Stimulated activated CD8-positive, alpha-beta memory T cell treated with anti-CD3 and anti-CD28 coated beads, Interleukin-2, amount 100 ng/mL, for 48 hours (primary cell): ENCODE measurements at places on chromosomes 16 and 17.

DNA sequence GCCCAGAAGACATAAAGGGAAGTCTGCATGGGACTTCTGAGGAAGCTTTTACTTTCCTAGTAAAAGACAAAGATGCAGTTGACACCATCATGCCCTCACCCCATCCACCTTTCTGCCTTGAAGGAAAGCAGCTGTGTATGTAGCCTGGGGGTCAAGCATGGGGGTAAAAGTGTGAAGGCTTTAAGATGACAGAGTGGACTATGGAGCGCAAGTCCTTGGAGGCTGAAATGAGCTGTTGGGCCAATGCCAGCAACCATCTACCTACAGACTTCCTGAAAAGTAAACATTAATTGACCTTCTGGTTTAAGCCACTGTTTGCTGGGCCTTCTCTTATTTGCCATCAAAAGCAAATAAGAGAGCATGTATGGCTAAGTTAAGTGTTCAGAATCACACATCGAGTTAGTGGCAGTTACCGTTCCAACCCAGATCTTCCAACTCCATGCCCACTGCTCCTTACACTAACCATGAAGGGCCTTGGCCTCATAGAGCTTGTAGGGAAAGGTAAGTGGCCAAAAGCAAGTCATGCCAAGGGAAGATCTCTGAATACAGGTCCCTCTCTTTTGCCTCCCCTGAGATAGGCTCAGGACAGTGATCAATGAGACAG is 30.0 kb downstream of the SLC13A5 start:
- DNase-seq = no peak

DNA sequence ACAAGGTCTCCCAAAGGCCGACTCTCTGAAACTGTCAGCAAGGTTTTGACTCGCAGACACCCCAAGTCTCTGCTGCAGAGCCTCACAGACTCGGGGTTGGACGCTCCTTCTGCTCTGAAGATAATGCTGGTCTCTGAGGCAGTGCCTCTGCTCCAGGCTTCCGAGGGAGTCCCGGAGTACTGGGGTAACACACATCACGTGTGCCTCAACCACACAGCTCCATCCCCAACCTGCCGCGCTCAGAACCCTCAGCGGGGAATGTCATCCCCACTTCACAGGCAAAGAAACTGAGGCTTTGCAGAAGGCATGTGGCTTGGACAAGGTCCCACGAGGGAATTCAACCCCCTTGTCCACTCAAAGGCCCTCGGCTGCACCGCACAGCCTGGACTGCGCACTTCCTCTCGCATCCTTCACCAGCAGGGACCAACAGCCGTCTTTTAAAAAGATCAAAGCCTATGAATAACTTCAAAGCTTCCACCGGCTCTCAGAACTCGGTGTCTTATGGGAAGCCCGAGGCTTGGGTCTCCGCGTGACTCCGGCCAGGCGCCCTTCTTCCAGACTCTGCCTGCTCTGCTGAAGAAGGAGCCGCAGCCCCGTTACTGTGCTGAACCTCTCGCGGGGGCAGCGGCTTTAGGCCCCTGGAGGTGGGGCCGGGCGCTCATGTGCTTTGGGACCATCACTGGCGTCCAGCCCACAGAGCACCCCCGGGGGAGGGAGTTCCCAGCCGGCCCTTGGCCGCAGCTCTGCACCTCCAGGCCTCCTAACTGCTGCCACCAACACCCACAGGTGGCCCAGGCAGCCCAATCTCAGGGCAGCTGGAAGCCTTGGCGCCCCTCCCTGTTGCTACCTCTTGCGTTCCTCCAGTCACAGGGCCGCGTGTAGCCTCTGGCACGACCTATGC is 2.2 kb downstream of the TMEM204 start:
- DNase-seq = no peak

DNA sequence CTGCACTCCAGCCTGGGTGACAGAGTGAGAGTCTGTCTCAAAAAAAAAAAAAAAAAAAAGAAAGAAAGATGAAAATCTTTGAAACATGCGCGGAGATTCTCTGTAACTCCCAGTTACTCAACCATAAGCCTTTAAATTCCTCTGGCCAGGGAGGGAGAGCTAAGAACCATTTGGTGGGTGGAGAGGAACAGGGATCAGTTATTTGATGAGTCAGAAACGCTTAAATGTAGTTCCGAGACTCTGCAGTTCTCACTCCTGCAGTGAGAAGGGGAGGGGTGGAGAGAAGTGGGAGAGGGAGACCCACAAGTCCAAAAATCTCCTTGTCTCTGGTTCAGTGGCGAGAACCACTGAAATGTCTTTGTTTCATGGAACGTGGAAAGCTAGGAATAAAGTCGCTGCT is 266.7 kb downstream of the SOX9 start:
- DNase-seq = no peak

DNA sequence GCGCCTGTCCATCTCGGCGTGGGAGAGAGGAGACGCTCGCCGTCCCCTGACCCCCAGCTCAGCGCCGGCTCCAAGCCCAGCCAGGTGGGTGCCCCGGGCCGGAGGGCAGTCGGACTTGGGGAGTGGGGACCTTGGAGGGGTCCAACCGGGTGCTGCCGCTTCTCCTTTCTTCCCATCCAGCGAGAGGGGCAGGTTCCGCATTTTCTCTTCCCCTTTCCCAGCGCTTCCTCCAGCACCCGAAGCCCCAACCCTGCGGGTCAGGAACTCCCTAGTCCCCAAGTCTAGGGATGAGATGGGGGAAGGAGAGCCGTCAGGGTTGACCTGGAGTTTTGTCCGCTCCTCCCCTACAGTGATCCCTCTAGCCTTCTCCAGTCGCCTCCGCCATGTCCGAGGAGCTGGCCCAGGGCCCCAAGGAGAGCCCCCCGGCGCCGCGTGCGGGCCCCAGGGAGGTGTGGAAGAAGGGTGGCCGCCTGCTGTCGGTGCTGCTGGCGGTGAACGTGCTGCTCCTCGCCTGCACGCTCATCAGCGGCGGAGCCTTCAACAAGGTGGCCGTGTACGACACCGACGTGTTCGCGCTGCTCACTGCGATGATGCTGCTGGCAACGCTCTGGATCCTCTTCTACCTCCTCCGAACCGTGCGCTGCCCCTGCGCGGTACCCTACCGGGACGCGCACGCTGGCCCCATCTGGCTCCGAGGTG is at the start of gene OTOP2:
Gene OTOP2 (plus strand): TSS at position 24 of the 699 bp plus-strand sequence. CDS start 360 bp downstream, at position 384.
- no peak for DNase-seq

DNA sequence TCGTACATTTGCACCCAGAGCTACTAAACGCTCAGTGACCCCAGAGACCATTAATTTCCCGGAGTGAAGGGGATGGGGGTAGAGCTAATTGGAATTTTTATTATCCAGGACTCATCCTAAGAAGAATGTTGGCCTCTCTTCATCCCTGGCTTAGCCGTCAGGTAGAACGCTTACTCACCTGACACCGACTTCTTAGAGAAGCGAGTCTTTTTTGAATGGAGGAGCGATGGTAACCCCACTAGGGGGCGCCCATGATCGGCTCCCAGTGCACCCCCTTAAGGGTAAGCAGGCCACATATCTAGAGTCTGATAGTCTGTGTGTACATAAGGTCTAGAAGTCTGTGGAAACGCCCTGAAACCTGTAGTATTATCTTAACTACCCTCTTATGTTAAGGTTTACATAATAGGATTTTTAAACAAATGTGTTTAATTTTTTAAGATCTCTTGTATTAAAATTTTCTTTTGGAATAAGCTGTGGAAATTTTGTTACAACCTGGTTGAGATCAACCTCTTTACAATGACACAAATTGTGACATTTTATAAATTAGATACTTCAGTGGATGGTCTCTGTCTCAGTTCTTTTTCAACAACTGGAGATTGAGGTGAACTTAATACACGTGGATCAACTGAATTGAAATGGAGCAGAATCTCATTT is 229.8 kb downstream of the CPPED1 start:
- peak; percentile 74 for DNase-seq

GRCh38 chr17:807523-808294 is 25.6 kb downstream of the MRM3 start:
- DNase-seq = no peak

DNA sequence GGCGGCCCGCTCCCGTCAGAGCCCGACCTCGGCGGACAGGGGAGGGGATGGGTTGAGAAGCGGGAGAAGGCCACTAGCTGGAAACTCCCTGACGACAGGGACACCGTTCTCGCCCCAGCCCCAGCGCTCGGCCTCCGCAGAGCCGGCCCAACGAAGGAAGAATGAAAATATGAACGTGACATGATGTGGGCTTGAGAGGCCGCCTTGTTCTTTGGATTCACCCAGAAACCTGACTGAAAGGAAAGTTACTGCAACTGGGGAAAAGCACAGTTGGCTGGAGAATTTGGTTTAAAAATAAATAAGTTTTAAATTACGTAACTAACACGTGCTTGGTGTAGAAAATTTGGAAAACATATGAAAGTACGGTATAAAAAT is 21.1 kb downstream of the NPTX1 start:
- DNase-seq = peak; percentile 23

- DNase-seq = no peak
These were observed 10.8 kb downstream of the GSG1L2 start for GRCh38 chr17:9811086-9811485.

- no peak for DNase-seq
These were observed 6.0 kb upstream of the RSKR start for GRCh38 chr17:28620010-28620409.

GRCh38 chr17:45342871-45343526 is 26.2 kb upstream of the MAP3K14 start:
- DNase-seq = no peak

- no peak for DNase-seq
These were observed 398.2 kb downstream of the SOX9 start for GRCh38 chr17:72518753-72519597.

DNA sequence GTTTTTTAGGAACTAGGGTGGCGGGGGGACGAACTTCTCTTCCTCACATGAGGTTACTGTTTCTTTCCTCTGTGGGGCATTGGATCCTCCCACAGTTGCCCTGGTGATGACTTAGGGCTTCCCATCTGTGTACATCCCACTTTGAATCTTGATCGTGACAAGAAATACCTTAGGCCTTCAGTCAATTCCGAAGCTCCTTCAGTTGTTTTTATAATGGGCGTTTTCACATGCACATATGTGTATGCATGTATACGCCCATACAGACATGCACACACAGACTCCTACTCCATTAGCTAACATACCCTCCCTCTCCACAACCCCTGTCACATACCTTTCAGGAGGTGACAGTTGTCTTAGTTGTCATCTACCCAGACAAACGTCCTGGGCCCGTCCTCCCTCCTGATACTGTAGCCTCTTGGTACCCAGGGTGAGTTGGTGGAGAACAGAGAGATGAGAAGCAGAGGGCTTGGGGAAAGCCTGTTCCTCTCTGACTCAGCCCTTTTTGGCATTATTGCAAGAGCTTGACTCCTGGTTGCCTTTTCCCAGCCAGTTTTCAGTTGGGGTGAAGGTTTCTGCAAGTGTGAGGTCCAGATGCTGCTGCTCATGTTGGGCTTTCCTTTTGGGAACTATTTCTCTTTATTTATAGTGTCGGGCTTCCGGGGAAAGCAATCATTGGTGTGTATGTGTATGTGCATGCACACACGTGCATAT is 2.2 kb upstream of the AOC2 start:
- no peak for DNase-seq

- no peak for DNase-seq
These were observed 59.8 kb downstream of the PIPOX start for GRCh38 chr17:29102741-29103181.

GRCh38 chr17:6711081-6711674 is 2.0 kb downstream of the SLC13A5 start:
- no peak for DNase-seq

DNA sequence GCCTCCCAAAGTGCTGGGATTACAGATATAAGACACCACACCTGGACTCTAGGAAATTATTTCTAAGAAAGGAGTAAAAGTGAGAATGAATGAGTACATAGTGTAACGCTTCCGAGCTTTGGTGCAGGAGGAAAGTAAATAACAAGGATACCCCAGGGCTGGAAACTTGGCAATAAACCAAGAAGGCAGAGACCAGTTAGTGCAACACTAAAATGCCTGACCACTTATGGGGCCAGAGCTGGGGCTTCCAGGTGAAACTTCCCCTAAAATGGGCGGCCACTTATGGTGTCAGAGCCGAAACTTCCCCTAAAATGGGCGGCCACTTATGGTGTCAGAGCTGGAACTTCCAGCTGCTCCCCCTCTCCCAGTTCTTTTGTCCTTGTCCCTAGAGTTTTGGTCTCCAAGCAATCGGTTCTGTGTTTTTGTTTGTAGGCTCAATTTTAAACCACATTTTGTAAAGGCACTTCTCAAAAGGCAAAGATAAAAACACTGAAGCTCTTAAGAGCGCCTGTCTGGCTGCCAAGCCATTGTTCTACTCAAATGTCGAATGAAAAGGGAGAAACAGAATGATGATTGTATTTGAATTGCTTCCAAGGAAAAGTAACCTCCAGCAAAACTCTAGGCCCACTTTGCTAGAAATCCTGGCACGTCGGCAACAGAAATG is 63.9 kb downstream of the NXN start:
- no peak for DNase-seq

DNA sequence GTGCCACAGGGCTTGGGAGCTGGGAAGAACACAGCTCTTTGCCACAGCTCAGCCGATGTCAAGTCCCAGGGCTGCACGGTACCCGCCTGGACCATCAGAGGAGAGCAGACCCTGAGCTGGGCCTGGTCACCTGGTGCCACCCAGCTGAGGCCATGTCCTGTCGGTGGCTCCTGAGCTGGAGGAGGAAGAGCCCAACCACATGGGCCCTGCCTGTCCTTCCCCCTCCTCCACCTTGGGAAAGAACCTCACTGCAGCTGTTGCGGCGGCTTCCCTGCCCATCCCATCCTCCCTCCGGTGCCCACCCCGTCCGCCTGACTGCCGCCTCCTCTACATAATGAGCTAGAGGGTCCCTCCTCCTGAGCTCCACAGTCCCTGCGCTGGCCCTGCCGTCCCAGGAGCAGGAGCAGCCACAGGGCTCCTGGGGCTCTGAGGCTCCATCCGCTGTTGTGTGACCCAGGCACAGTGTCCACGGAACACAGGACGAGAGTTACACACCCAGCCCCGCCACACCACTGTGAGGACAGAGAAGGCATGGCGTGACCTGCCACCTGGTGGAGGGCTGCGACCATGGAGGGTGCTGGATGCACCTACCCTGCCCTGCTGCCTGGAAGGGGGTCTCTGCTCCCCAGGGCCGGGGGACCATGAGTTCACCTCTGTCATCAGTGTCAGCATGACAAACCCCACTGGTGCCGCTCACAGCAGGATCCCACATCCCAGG is 21.4 kb upstream of the CHMP6 start:
- no peak for DNase-seq

- DNase-seq = no peak
These were observed 86.8 kb downstream of the USP32 start for GRCh38 chr17:60305141-60305540.

GRCh38 chr17:29930409-29931010 is 482 bp upstream of the SSH2 start:
- no peak for DNase-seq

GRCh38 chr17:57735230-57735629 is 9.9 kb downstream of the CCDC182 start:
- DNase-seq = no peak

DNA sequence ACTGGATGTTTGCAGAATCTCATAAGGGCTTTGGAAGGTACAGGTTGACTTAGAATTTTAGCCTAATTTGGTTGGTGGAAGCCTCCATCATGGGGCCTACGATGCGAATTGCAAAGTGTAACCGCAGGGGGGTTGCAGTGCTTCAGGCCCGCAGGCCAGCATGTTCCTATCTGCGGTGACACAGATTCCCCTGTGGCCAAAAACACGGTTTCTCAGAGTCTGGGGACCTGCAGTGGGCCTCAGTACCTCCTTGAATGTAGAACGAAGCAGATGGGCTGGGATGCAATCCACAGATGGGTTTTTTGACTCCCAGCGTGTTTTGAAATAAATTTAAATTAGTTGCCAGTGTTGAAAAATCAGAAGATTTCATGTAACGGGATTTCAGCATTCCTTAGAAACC is 34.7 kb downstream of the KIAA0513 start:
- no peak for DNase-seq
